ENCODE measurements at places on chromosomes 3 and 15.
A peak's percentile ranks its signal among the peaks of the same experiment; 100 is the strongest.

DNA sequence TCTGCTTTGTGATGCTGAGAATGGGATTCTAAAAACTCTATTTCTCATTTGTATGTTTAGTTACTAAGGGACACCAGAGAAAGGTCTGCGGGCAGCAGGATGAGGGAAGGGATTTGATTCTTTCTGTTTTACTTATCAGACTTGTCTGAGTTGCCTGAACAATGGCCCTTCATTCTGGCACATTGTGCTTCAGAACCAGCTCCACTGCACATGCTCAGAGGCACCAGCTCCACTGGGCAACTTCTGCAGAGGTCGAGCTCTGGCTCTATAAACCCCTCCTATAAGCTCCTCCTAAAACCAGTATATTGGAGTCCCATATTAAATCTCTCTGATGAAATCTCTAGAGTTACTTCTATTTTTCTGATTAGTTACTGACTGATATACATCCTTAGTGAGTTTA, 453.2 kb upstream of the CDIN1 start:
- no peak for DNase-seq

DNA sequence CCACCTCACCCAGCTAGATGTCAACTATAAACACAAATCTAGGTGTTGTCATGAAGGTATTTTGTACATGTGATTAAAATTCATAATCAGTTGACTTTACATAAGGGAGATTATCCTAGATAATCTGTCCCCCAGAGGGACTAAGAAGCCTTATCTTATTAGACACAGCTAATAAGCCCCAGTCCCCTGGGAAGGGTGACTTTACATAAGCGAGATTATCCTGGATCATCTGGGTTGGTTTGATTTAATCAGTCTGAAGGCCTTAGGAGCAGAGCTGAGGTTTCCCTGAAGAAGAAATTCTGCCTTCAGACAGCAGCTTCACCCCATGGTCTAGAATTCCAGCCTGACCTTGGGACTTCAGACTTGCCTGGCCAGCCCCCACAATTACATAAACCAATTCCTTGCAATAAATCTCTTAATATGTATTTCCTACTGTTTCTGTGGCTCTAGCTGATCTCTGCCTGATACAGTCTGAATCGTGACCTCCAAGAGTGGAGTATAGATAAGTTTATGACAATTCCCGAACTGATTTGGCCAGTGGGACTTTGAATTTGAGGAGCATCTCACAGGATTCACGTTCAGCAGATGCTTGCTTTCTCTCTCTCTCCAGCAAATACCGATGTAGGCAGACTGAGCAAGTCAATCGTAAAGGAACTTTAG, 66.5 kb downstream of the MRPL46 start:
- no peak for DNase-seq

- no peak for DNase-seq
Measured at GRCh38 chr15:98067339-98067738, 106.8 kb downstream of the ARRDC4 start.

- DNase-seq = no peak
Measured at GRCh38 chr15:68407141-68407885, 24.6 kb downstream of the ITGA11 start.

- no peak for DNase-seq
Measured at GRCh38 chr3:8767256-8767666, 2.2 kb downstream of the OXTR start.

GRCh38 chr3:4938281-4938982, 40.8 kb upstream of the BHLHE40 start:
- no peak for DNase-seq

GRCh38 chr15:62999178-62999577, 43.4 kb upstream of the TPM1 start:
- DNase-seq = no peak

- DNase-seq = no peak
Measured at GRCh38 chr15:67018441-67018840, 47.0 kb upstream of the SMAD3 start.

DNA sequence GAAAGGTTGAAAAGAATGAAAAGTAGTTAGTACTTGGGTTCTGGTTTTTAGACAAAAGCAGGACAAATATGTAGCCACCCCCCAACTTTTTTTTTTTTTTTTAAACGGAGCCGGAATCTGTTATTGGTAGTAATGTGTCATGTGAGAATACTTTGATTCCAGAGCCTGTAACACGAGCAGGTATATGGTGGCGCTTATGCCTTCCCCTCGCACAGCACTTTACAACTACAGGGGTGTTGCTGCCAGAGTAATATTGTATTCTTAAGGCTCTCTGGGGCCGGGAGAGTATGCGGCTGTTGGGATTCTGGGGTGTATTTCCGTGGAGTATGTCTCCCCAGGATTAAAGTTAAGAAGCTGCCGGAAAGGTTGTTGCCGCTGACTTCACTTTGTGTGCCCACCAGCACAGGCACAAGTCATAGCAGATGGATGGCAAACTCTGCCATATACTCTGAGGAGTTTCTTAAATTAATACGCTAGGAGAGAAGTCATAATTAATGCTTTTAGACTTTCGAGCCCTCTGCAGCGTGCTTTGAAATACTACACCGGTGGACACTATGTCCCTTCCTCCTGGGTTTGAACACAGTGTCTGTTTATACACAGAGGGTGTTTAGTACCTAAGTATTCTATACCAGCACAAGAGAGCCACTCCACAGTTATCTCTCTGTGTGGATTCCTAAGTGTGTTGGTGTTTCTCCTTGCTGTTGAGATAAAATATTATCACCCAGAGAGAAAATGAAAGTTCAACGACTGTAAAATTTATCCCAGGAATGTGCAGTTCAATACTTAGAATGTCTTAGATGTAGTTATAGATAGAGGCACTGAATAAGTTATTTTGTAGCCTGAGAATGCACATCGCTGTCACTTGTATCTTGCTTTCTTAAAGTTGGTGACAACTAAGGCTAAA, 1.4 kb downstream of the MBNL1 start:
- peak; percentile 45 for DNase-seq

- no peak for DNase-seq
Measured at GRCh38 chr3:36991923-36992805, 767 bp downstream of the EPM2AIP1 start.

GRCh38 chr3:156535798-156536197, 19.1 kb downstream of the SSR3 start:
- no peak for DNase-seq

- DNase-seq = no peak
Measured at GRCh38 chr3:183128709-183129108, 29.4 kb upstream of the MCCC1 start.

GRCh38 chr3:113896930-113897329, 50.9 kb upstream of the ZDHHC23 start:
- DNase-seq = no peak

- DNase-seq = no peak
Measured at GRCh38 chr3:69092030-69092516, 7.3 kb downstream of the ARL6IP5 start.

DNA sequence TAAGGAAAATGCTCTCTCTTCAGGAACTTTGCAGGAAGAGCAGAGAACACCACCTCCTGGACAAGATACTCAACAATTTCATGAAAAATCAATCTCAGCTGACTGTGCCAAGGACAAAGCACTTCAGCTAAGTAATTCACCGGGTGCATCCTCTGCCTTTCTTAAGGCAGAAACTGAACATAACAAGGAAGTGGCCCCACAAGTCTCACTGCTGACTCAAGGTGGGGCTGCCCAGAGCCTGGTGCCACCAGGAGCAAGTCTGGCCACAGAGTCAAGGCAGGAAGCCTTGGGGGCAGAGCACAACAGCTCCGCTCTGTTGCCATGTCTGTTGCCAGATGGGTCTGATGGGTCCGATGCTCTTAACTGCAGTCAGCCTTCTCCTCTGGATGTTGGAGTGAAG, 200.5 kb downstream of the AKAP13 start:
- DNase-seq = peak; percentile 74

- DNase-seq = no peak
Measured at GRCh38 chr3:53009826-53010539, 35.9 kb downstream of the SFMBT1 start.

DNA sequence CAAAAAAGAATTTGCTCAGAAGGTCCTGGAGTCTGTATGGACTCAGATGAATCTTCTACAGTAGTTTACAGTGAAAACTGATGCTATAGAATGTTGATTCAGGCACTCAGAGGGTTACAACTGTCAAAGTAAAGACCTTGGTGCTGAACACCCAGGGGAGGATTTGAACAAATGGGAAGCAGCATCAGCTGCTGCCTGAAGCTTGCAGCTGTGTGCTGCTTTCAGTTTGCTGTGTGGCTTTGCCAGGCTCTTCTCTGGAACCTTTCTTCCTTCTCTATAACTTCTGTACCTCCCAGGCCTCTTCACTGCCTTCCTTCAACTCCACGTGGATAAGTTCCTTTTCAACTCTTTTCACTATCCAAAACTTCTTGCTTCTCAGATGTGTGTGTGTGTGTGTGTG, 214.2 kb downstream of the GRM7 start:
- no peak for DNase-seq

- DNase-seq = no peak
Measured at GRCh38 chr3:24709956-24710355, 215.3 kb upstream of the THRB start.

DNA sequence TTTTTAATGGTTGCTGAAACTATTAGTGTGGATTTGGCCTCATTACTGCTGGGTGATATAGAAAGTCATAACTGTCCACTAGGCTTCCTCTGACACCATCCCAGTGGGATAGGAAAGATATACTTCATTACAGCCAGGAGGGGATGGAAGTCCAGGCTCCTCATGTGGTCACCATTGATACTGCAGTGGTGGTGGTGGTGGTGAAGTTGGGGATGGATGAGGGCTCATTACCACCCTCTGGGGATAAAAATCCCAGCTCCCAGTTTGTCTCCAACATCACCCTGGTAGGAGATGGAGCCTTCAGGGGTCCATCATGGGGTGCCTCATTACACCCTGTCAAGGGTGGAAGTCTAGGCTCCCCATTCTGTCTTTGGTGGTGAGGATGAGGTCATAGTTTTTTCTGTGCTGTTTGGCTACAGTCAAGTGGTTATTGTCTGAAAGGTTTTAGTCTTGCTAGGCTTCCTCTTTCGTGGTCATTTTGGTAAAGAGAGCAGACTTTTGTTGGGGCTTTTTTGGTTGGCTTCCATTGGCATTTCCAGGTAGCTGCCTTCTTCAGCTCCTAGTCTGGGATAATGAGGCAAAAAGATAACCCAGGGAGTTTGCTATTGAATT, 30.1 kb upstream of the FILIP1L start:
- no peak for DNase-seq

DNA sequence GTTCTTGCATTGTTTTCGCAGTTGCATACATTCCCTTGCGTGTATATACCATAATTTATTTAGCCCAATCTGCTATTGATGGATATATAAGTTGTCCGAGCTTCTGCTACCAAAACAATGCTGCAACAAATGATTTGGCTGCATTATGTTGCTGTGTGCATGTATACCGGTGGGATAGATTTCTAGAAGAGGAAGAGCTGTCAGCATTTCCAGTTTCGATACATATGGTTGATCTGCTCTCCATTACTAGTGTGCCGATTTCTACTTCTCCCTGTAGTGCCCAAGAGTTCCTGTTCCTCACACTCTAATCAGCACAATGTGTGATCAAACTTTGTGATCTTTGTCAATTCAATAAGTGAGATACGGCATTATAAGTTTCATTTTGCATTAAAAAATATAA, 92.8 kb upstream of the NMNAT3 start:
- no peak for DNase-seq
